ENCODE measurements at places on chromosomes 3 and 15.

DNA sequence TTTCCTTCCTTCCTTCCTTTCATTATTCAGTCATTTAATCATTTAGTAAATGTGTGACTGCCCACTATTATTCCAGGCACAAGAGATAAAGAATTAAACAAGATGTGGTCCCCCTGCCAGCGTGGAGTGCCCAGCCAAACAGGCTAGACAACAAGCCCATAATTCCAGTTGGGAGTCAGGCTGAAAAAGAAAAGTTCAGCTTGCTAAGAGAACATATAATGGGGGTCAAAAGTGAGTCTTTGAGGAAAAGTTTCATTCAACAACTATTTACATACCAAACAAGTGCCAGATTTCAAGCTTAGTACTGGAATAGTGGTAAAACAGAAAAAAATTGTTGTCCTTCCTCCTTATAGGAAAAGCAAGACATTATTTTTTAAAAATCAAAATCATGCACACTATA is 523.7 kb downstream of the TAFA4 start:
- no peak for DNase-seq

DNA sequence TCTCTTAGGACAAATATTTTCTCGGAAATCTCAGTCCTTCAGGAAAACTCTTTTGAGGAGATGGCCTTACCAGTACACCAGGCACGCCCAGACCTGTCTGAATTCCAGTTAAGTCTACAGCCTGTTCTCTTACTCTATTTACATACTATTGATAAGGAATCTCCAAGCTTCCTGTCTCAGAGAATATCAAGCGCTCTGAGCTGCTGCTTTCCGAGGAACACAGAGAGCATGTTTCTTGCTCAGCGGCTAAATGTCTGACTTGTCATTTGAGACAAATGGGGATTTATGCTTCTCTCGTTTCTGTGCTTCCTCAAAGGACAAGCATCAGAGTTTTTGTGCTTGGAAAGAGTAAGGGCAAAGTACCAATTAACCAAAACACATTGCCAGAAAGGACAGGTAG is 112.4 kb upstream of the CCDC54 start:
- DNase-seq: no peak

DNA sequence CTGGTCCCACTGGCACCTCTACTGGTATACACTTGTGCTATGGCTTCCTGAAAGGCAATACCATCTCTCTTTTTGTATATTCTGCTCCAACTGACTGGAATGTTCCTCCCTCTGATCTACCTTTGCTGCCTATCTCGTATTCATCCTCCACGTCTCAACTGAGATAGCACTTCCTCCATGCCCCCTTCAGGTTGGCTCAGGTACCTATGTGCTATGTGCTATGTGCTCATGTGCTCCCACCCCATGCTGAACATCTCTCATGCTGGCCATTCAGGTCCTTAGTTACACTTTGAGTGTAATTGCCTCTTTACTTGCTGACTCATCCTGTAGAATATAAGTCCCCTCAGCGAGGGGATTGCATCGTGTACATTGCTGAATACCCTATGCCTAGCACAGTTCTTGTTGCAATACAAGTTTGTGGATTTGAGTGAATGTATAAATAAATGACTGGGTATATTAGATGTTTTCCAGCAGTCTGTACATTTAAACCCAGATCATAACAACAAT is 156.9 kb downstream of the SOX2 start:
- no peak for DNase-seq

GRCh38 chr15:80507131-80507530 is 102.9 kb downstream of the ARNT2 start:
- no peak for DNase-seq

GRCh38 chr3:19547665-19548464 is 386.2 kb downstream of the EFHB start:
- no peak for DNase-seq

- DNase-seq: no peak
Observed at GRCh38 chr15:28998511-28998910, 112.7 kb downstream of the APBA2 start.

GRCh38 chr3:119700269-119700919 is 2.4 kb upstream of the CFAP91 start:
- DNase-seq: no peak

DNA sequence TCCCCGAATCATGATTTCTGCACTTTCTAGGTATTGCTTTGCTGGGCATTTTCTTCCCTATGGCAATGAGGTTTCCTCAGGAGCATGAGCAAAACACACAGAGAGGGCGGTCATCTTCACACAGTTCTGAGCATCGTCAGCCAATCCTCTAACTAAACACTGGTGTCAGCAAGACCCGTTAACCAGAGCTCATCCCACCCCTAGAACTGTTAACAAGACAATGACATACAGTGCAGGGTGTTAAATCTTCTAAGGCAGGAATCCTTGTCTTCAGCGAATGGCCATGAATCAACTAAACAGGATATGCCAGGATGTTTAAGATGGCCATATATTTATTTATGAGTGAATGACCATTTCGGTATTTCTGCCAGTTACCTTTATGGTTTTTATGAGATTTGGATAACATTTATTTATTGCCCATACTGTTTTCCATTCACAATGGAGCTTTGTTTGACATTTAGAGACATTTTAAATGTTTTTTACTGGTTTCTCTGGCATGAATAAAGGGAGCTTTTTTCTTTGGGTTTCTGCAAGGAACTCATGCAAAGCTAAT is 411.5 kb upstream of the PROK2 start:
- no peak for DNase-seq

GRCh38 chr15:66294157-66294931 is 976 bp downstream of the DIS3L start:
- DNase-seq: peak; percentile 49

GRCh38 chr3:159668461-159668860 is 320.2 kb upstream of the IL12A start:
- no peak for DNase-seq

- no peak for DNase-seq
Observed at GRCh38 chr3:134287512-134287911, 36.9 kb upstream of the RYK start.

- DNase-seq: no peak
Observed at GRCh38 chr3:43583481-43583880, 38.3 kb downstream of the ANO10 start.

GRCh38 chr3:28700728-28701127 is 352.1 kb upstream of the AZI2 start:
- no peak for DNase-seq

Measured in NCI-H1092 treated with DMSO at 0.1 percent for 48 hours (cell line).